ENCODE measurements at places on chromosomes 16 and 17. TPM values are rescaled to one million over a fixed set of nuclear protein-coding genes. Genes with fewer than 3 reads are reported as not detected.

- no peak overlapping the region for H3K4me3 ChIP-seq
- H3K27me3 ChIP-seq = no peaks in the 10 kb centered on the region
- DNase-seq = no peak
- no peak overlapping the region for H3K27ac ChIP-seq
These were observed 49.1 kb downstream of the TBC1D16 start for GRCh38 chr17:79986411-79987186.

Gene CCL16
- not detected for total RNA-seq

GRCh38 chr17:50087246-50087911 is 7.8 kb upstream of the PDK2 start:
- peaks cover 18% of the 10 kb centered on the region for H3K36me3 ChIP-seq
- H3K27me3 ChIP-seq = no peaks in the 10 kb centered on the region
- DNase-seq = peak; percentile 78
- no peak overlapping the region for H3K27ac ChIP-seq
- no peak overlapping the region for H3K4me3 ChIP-seq
- H3K4me1 ChIP-seq = no peaks in the 10 kb centered on the region

Gene SNX20
- total RNA-seq = 0.68 TPM

DNA sequence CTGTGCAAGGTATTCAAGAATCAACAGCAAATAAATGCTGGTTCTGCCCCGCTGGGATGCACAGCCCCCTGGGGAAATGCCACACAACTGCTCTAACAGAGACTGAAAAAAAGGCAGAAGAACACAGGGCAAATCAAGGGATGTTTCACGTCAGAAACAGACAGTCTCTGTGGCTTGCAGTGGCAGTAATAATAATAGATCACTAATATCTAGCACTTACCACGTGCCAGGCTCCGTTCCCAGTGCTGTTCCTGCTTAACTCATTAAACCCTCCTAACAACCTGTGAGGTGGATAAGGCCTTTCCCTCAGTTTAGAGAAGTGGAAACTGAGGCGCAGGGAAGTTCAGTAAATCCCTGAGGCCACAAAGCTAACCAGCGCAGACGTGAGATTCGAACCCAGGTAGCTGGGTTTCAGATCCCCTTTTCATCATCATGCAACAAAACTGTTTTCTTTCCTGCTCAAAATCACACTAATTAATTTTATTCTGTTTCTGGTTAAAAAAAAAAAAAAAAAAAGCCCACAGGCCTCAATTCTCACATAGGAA is 36.7 kb downstream of the ARHGAP17 start:
- peaks cover 38% of the 10 kb centered on the region for H3K36me3 ChIP-seq
- peak overlapping the region; percentile 85 for H3K27ac ChIP-seq
- no peaks in the 10 kb centered on the region for H3K27me3 ChIP-seq
- H3K4me3 ChIP-seq = no peak overlapping the region
- H3K4me1 ChIP-seq = peaks cover 59% of the 10 kb centered on the region

Gene ACSM2A
- total RNA-seq = not detected

DNA sequence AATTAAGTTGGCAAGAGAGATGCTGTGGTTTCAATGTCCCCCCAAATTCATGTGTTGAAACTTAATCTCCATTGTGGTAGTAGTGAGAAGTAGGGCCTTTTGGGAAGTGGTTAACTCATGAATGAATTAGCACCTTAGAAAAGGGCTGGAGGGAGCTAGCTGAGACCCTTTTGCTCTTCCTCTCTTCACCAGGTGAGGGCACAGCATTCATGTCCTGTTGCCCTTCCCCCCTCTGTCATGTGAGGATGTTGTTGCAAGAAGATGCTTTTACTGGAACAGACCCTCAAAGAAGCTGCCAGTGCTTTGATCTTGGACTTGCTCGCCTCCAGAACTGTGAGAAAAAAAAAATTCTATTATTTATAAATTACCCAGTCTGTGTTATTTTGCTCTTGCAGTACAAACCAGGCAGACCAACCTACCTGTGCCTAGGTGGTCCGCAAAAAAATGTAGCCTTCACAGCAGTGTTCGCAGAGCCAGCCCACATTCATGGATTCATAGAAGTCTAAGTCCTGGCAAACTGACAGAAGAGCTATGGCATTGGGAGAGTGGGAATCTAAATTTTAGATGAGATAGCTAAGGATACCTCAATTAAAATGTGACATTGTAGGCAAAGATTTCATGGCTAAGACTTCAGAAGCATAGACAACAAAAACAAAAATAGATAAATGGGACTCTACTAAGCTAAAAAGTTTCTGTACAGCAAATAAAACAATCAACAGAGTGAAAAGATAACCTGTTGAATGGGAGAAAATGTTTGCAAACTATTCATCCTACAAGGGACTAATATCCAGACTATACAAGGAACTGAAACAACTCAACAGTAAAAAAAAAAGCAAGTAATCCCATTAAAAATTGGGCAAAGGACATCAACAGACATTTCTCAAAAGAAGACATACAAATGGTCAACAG is 32.0 kb upstream of the ABCA5 start:
- DNase-seq = no peak
- H3K27ac ChIP-seq = no peak overlapping the region
- H3K27me3 ChIP-seq = no peaks in the 10 kb centered on the region
- no peak overlapping the region for H3K4me3 ChIP-seq
- no peaks in the 10 kb centered on the region for H3K4me1 ChIP-seq

GRCh38 chr16:68698091-68698490 is 39.0 kb upstream of the CDH1 start:
- H3K27ac ChIP-seq = no peak overlapping the region
- DNase-seq = no peak
- H3K36me3 ChIP-seq = no peaks in the 10 kb centered on the region
